Karpas-422 (cell line): ENCODE measurements at places on chromosomes 7 and 10. TPM values are rescaled to one million over a fixed set of nuclear protein-coding genes. Genes with fewer than 3 reads are reported as not detected.

- no peaks in the 10 kb centered on the region for H3K36me3 ChIP-seq
- H3K4me3 ChIP-seq = no peak overlapping the region
- H3K4me1 ChIP-seq = no peaks in the 10 kb centered on the region
- no peak for DNase-seq
Measured at GRCh38 chr7:70835658-70836057, 296.3 kb upstream of the GALNT17 start.

- H3K36me3 ChIP-seq = no peaks in the 10 kb centered on the region
- no peaks in the 10 kb centered on the region for H3K4me1 ChIP-seq
- H3K27me3 ChIP-seq = no peaks in the 10 kb centered on the region
- no peak overlapping the region for H3K4me3 ChIP-seq
Measured at GRCh38 chr10:71530781-71531180, 134.1 kb downstream of the CDH23 start.

GRCh38 chr7:127755965-127756364, 104.0 kb downstream of the SND1 start:
- no peak overlapping the region for H3K27ac ChIP-seq
- H3K27me3 ChIP-seq = no peaks in the 10 kb centered on the region
- peaks cover 34% of the 10 kb centered on the region for H3K4me1 ChIP-seq
- DNase-seq = no peak
- no peak overlapping the region for H3K4me3 ChIP-seq
- peaks cover 6% of the 10 kb centered on the region for H3K36me3 ChIP-seq

DNA sequence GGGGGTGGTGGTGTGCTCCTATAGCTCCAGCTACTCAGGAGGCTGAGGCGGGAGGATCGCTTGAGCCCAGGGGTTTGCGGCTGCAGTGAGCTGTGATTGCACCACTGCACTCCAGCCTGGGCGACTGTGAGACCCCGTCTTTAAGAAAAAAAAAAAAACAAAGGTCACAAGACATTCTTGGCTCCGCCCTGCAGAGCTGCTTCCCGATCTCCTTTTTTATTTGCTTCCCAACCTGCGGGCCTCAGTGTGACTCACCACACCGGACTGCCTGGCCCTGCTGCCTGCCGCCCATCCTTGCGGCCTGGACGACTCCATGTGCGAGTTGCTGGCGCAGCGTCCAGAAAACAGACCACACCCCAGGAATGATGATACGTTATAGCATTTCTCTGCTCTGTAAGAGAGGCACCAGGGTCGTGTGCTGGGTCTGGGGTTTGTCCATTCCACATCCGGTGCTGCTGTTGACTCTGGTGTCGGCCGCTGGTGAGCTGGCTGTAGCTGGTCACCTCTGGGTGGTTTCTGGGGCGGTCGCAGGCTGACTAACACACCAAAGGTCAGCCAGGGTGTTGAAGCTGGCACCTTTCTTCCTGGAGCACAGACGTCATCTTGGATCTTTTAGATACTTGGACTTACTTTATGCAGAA, 123.6 kb downstream of the TCF7L2 start:
- no peaks in the 10 kb centered on the region for H3K4me1 ChIP-seq
- no peaks in the 10 kb centered on the region for H3K36me3 ChIP-seq
- H3K4me3 ChIP-seq = no peak overlapping the region
- no peak overlapping the region for H3K27ac ChIP-seq

- H3K4me1 ChIP-seq = peaks cover 31% of the 10 kb centered on the region
- H3K36me3 ChIP-seq = no peaks in the 10 kb centered on the region
- H3K4me3 ChIP-seq = no peak overlapping the region
- no peaks in the 10 kb centered on the region for H3K27me3 ChIP-seq
- no peak for DNase-seq
- no peak overlapping the region for H3K27ac ChIP-seq
Measured at GRCh38 chr10:101615525-101616116, 27.5 kb downstream of the DPCD start.

- no peak overlapping the region for H3K27ac ChIP-seq
- no peak overlapping the region for H3K4me3 ChIP-seq
- no peaks in the 10 kb centered on the region for H3K36me3 ChIP-seq
- no peaks in the 10 kb centered on the region; the same call in 1 of the 2 replicates for H3K4me1 ChIP-seq
- no peaks in the 10 kb centered on the region for H3K27me3 ChIP-seq
- DNase-seq = no peak
Measured at GRCh38 chr10:46225597-46225996, 61.2 kb upstream of the ANTXRL start.

GRCh38 chr10:8418631-8419030, 364.1 kb downstream of the GATA3 start:
- no peak for DNase-seq
- H3K27ac ChIP-seq = no peak overlapping the region
- no peak overlapping the region for H3K4me3 ChIP-seq
- no peaks in the 10 kb centered on the region for H3K36me3 ChIP-seq
- no peaks in the 10 kb centered on the region for H3K4me1 ChIP-seq

Gene MCM7
- total RNA-seq = 109 and 175 TPM in 2 replicates

Gene MYOF
- 8.1 and 9.2 TPM in 2 replicates for total RNA-seq

Gene DEPP1
- total RNA-seq = not detected in 2 replicates

Gene MTERF1
- 21.1 and 25.5 TPM in 2 replicates for total RNA-seq

Gene AKR1C8
- total RNA-seq = not detected in 2 replicates

Gene KCNH2
- total RNA-seq = 0.11 and 0.22 TPM in 2 replicates

Gene SPDYE5
- not detected in 2 replicates for total RNA-seq
